Forelimb muscle (tissue), 1 donor: ENCODE measurements at places on chromosomes 3 and 15.

- DNase-seq, result no peak
Observed at GRCh38 chr15:79035111-79035601, 55.4 kb downstream of the RASGRF1 start.

- no peak for DNase-seq
Observed at GRCh38 chr15:62262305-62262941, 97.3 kb upstream of the C2CD4B start.

GRCh38 chr15:63484433-63485186 is 19.8 kb upstream of the USP3 start:
- DNase-seq, result no peak

DNA sequence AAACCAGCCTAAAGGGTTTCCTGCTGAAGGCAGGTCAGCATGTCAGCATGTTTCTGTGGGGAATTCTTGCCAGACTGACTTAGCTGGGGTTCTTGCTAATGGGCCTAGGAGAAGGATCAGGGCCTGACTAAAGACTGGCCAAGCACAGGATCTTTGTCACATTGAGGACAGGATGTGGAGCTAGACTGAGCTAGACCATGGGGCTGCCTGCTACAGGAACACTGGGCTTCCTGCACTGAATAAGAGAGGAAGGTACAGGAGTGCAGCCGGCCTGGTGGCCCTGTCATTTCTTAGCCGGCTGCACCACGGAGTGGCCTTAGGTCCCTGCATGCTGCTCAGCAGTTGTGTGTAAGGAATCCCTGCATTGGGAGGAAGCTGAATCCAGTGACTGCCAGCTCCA is 68.2 kb downstream of the GABRG3 start:
- no peak for DNase-seq

- no peak for DNase-seq
Observed at GRCh38 chr3:155494332-155494731, 200.8 kb upstream of the STRIT1 start.

DNA sequence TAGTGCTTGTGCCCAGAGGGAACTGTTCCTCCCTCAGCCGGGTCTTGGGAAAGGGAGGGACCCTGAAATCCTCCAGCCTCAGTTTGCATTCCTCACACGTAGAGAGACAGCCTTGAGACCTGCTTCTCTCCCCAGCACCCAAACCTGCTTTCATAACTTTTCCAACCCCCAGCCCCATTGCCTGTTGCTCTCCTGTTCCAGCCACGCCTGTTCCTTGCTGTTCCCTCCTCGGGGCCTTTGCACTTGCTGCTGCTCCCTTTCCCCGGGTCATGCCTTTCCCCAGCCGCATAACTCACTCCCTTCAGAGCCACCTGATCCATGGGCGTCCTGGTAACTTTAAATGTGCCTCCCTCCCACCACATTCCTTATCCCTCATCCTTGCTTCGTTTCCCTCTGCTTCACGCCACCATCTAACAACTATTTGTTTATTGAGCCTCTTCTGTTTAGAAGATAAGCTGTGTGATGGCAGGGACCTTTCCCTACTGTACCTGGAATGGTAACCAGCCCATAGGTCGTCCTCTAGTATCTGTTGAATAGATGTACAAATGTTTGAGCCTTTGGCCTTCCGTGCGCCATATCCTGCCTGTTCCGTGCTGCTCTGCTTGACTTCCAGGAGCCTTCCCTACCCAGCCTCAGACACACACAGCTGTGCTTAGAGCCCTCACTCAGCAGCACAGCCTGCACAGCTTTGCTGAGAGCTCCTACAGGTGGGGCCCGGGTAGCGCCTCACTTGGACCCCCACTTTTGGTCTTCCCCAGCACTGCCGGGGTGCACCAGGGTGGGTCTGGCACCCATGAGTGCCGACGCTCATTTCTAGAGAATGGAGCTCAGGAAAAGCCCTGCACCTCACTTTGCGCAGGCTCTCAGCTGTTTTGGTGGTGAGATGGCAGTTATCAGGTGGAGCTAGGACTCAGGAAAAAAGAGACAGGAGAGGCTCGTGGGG is 60.2 kb downstream of the SCN5A start:
- no peak for DNase-seq

DNA sequence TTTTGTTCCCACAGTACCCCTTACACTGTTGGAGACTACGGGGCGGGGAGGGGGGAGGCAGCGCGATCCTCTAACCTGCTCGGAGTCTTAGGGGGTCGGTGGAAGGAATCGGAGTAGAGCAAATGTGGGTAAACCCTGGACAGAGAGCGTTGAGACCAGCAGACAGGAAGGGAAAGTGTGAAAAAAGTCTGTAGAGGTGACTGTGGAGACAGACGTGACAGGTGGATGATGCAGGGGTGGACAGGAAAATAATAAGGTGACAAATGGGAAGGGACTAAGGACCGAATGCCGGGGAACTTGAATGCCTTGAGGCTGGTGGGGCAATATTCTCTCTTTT is 424 bp downstream of the EAF2 start:
- DNase-seq, result no peak

DNA sequence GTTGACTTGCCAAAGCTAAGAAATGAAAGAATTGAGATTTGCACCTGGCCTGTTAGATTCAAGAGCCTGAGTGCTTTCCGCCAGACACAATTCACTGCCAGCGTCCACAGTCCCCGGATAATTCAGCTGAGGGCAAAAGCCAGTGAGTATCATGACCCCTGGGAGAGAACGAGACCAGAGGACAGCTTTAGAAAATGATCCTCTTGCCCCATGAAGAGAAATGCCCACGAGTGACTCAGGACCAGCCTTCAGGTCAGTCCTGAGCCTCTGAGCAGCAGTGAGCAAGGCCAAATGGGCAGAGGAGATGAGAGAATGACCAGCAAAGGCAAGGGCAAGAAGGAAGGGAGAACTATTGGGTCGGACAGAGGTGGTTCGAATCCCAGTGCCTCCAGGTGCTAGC is 273.5 kb downstream of the FAM43A start:
- no peak for DNase-seq

DNA sequence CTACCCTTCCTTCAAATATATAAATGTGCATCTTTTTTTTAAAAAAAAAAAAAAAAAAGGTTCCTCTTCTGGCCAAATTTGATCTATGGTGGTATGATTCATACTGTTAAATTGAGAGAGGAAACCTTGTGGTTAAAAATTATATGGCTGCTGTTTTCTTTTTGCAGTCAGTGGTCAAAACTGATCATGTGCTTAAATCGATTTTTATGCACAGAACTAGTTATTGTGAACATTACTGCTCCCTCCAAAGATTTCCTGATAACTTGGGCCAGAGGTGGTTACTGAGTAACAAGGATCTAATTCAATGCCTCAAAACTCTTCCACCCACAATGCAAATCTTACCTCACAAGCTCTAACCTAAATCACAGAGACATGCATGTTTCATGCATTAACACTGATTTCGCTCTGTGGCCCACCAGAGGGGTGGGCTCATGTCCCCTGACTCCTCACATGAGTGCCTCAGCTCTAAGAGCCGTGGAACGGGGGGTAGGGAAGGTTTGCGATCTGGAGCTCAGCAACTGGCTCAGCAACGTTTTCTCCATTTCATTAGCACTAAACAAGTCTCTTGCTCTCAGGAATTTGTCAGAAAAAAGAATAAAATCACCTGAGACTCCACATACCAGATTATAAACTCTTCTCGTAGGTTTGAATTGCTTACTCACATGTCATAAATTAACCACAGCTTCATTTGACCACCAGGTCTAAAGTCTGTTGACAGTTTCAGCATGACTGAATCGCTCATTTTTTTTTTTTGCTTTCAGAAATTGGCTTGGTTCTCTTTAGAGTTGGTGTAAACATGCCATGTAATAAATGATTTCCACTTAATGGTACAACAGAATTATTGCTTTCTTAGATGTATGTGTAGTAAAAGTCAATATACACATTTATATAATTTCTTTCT is 280.4 kb downstream of the CD47 start:
- DNase-seq, result no peak

DNA sequence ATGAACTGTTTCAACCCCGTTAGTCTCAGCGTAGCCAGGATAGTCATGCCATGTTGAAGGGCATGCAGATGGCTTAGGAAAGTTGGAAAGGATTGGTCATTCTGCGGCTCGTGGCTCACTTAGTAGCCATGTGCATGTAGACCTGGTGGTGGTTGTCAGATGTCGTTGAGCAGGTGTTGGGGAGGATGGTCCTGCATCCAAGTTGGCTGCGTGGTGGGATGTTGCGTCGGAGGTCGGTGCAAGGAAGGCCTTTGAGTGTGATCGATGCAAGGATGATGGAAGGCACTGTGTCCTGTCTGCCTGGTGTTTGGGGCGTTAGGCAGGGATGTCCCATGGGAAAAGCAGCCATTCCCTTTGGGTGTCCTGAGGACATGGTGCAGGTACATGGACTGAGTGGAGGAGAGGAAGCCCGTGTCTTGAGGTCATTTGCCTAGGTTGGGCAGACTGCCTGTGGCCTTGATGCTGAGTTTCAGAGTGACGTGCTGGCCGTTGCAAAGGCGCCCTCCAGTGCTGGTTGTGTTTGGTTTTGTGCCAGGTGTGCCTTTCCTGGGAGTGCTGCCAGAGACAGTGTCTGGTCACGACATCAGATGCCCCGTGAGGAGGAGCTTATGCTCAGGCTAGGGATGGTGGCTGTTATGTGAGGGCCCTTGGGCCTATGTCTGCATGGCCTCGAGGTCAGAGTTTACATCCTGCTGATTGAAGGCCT is 103.4 kb downstream of the SNRPN start:
- no peak for DNase-seq

GRCh38 chr15:95304947-95305400 is 1025.5 kb upstream of the NR2F2 start:
- no peak for DNase-seq

- no peak for DNase-seq
Observed at GRCh38 chr3:98513091-98513511, 9.6 kb downstream of the CLDND1 start.

- no peak for DNase-seq
Observed at GRCh38 chr3:165778456-165778855, 58.8 kb downstream of the BCHE start.

GRCh38 chr3:57127891-57128518 is 37.1 kb downstream of the IL17RD start:
- no peak for DNase-seq

- no peak for DNase-seq
Observed at GRCh38 chr15:78105476-78106241, 13.3 kb downstream of the SH2D7 start.

GRCh38 chr3:178117641-178118040 is 418.6 kb upstream of the KCNMB2 start:
- DNase-seq, result no peak

DNA sequence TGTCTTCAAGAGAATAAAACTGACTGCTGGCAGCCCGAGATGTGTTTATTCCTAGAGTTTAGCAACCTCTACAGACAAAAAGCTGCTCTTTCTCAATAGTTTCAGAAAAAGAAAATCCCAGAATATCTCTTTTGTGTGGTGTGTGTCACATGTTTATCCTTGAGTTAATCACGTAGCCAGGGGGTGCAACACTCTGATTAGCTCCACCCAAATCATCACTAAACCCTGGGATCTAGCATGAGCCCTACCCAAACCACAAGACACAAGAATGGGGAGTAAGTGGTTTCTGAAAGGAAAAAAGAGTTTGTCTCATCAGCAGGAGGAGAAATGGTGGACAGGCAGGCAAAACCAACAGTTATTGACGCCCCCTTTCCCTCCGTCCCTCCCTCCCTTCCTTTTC is 78.5 kb upstream of the AGBL1 start:
- DNase-seq, result no peak

DNA sequence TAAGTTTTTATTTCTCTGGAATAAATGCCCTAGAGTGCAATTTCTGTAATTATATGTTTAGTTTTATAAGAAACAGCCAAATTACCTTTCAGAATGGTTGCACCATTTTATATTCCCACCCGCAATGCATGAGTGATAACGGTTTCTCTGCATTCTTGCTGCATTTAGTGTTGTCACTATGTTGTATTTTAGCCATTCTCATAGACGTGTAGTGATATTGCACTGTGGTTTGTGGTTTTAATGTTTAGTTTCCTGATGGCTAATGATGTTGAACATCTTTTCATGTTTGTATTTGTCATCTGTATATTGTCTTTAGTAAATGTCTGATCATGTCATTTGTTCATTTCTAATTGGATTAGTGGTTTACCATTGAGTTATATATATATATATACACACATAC is 73.0 kb upstream of the GOLIM4 start:
- no peak for DNase-seq

- no peak for DNase-seq
Observed at GRCh38 chr3:60703956-60704736, 547.1 kb downstream of the FHIT start.

DNA sequence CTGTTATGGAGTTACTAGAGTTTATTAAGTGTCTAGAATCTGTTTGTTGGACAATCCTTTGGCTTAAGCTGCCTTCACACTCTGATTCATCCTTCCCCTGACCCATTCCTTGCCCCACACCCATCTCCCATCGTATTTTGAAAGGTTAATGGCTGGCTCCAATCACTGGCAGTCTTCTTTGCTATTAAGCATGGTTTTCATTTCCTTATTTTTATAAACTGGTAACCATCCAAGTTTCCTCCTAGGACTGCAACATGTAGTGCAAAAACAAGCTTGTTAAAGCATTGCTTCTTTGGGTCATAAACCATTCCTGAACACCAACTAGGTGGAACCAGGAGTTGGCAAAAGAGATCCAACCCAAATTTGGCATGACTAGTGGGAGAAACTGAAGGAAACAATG is 148.4 kb downstream of the DTWD1 start:
- no peak for DNase-seq

- no peak for DNase-seq
Observed at GRCh38 chr3:107985496-107985895, 105.3 kb downstream of the CD47 start.

DNA sequence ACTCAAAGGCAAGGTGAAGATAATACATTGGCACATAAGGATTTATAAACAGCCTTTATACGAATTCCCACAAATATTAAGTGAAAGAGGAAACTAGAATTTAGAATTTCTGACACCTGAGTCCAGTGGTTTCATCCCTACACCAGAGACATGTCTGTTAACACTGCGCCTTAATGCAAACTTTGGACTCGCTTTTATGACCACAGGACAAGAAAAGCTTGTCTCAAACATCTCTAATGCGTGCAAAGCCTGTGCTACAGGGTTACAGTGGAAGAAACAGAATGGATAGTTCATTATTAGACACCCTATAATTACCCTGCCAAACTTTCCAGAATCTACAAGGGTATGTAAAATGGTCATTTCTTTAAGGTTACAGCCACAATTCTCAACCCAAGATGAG is 802.9 kb downstream of the GRM7 start:
- DNase-seq, result no peak

GRCh38 chr3:134251731-134252391 is 1.2 kb upstream of the RYK start:
- no peak for DNase-seq

DNA sequence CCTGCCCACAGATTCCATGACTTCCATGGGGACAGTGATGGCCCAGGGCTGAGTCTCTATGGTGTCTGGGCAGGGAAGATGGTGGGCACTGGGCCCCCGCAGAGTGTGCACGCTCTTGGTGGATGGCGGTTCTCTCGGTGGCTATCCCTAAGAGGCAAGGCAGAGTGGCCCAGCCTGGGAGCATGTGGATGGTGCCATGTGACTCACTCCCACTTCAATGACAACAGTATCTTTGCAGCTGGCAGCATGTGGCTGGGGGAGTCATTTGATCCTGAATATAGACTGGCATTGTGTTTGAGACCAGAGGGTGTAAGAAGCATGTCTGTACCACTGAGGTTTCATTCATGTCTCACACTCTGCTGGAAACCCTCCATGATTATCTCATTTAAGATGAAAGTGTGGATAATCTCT is 101.2 kb downstream of the CORO2B start:
- DNase-seq, result no peak
